ENCODE measurements at places on chromosomes 2 and 18. TPM values are rescaled to one million over a fixed set of nuclear protein-coding genes. Genes with fewer than 3 reads are reported as not detected.

GRCh38 chr2:239748811-239749210, 276.3 kb downstream of the NDUFA10 start:
- ATAC-seq: no peak

- ATAC-seq: no peak
Measured at GRCh38 chr2:211344289-211344688, 787.9 kb downstream of the CPS1 start.

GRCh38 chr2:191320881-191321280, 75.7 kb downstream of the MYO1B start:
- ATAC-seq: no peak

- peak; percentile 94 for ATAC-seq
Measured at GRCh38 chr2:33069894-33070651, 123.3 kb downstream of the LTBP1 start.

- ATAC-seq: no peak
Measured at GRCh38 chr18:452816-453215, 47.7 kb downstream of the COLEC12 start.

- ATAC-seq: no peak
Measured at GRCh38 chr2:170571612-170572011, 143.5 kb upstream of the SP5 start.

- no peak for ATAC-seq
Measured at GRCh38 chr2:19667085-19667484, 234.7 kb downstream of the TTC32 start.

GRCh38 chr18:26185267-26185666, 41.0 kb upstream of the TAF4B start:
- ATAC-seq: no peak

- no peak for ATAC-seq
Measured at GRCh38 chr2:54677476-54678265, 45.8 kb upstream of the EML6 start.

Gene GPBAR1
- total RNA-seq: 0.31 TPM

Gene MAPRE3
- 11.8 TPM for total RNA-seq

Gene TGFA
- total RNA-seq: 1.6 TPM

Gene KCNJ3
- 0.94 TPM for total RNA-seq
